Smooth muscle cell of the pulmonary artery (primary cell): ENCODE measurements at places on chromosomes 12 and 14. TPM values are rescaled to one million over a fixed set of nuclear protein-coding genes. Genes with fewer than 3 reads are reported as not detected.

Gene KRT72
- total RNA-seq = not detected in 2 replicates

Gene RAD52
- 17.0 and 22.8 TPM in 2 replicates for total RNA-seq

Gene PRKD1
- 15.4 and 40.5 TPM in 2 replicates for total RNA-seq

Gene TBC1D30
- total RNA-seq = 0.33 and 0.43 TPM in 2 replicates

Gene C12orf54
- total RNA-seq = not detected in 2 replicates

Gene SIRT4
- 1.5 and 2.0 TPM in 2 replicates for total RNA-seq

Gene GLIPR1
- 185 and 193 TPM in 2 replicates for total RNA-seq

Gene POTEM
- not detected in 2 replicates for total RNA-seq

Gene SOCS2
- total RNA-seq = 18.1 and 46.5 TPM in 2 replicates

Gene C1R
- 340 and 347 TPM in 2 replicates for total RNA-seq

Gene CD69
- not detected in 2 replicates for total RNA-seq

Gene EID3
- 8.9 and 14.2 TPM in 2 replicates for total RNA-seq

Gene IQSEC3
- 0.07 and 0.17 TPM in 2 replicates for total RNA-seq

Gene LBHD2
- not detected in 2 replicates for total RNA-seq

Gene ADAM21
- 0.86 and 1.4 TPM in 2 replicates for total RNA-seq

Gene GTF2A1
- total RNA-seq = 48.4 and 53.0 TPM in 2 replicates

Gene REP15
- 2.4 and 3.2 TPM in 2 replicates for total RNA-seq

Gene NFKBIA
- 48.4 and 95.7 TPM in 2 replicates for total RNA-seq

Gene MYL2
- not detected in 2 replicates for total RNA-seq

Gene KLRC2
- not detected in 2 replicates for total RNA-seq

Gene CD163
- not detected in 2 replicates for total RNA-seq

Gene SCN8A
- 19.2 and 33.1 TPM in 2 replicates for total RNA-seq

Gene TMPO
- total RNA-seq = 25.3 and 40.7 TPM in 2 replicates

Gene GPRC5A
- total RNA-seq = 16.7 and 56.1 TPM in 2 replicates

Gene MYH6
- not detected in 2 replicates for total RNA-seq

Gene KERA
- total RNA-seq = not detected in 2 replicates

Gene OTOGL
- 0.07 and 0.39 TPM in 2 replicates for total RNA-seq

Gene ALG10B
- 4.4 and 6.7 TPM in 2 replicates for total RNA-seq

Gene PLEKHG3
- 9.6 and 13.5 TPM in 2 replicates for total RNA-seq

Gene ADSS1
- total RNA-seq = 13.0 and 16.3 TPM in 2 replicates

Gene EGLN3
- 1.7 and 2.2 TPM in 2 replicates for total RNA-seq

Gene FAM181A
- total RNA-seq = not detected in 2 replicates

Gene INHBC
- not detected in 2 replicates for total RNA-seq

Gene PLEKHA5
- 23.2 and 29.2 TPM in 2 replicates for total RNA-seq

Gene PFDN5
- 311 and 472 TPM in 2 replicates for total RNA-seq

Gene VDR
- total RNA-seq = 13.0 and 13.6 TPM in 2 replicates

Gene CISTR
- not detected in 2 replicates for total RNA-seq

Gene SIX6
- total RNA-seq = not detected in 2 replicates

Gene COPS7A
- total RNA-seq = 145 and 173 TPM in 2 replicates

Gene KCNJ8
- total RNA-seq = 9.1 and 16.6 TPM in 2 replicates

Gene CLEC14A
- 0.33 and 0.69 TPM in 2 replicates for total RNA-seq

Gene CLEC1B
- not detected in 2 replicates for total RNA-seq

Gene SLCO1B1
- not detected in 2 replicates for total RNA-seq

Gene KRT81
- 0.13 and 0.20 TPM in 2 replicates for total RNA-seq

Gene LRRK2
- 5.1 and 12.3 TPM in 2 replicates for total RNA-seq

Gene C12orf50
- not detected in 2 replicates for total RNA-seq

Gene RD3L
- not detected in 2 replicates for total RNA-seq

Gene NANOG
- not detected in 2 replicates for total RNA-seq
